GM04504 (cell line): ENCODE measurements at places on chromosomes 4 and X.

DNA sequence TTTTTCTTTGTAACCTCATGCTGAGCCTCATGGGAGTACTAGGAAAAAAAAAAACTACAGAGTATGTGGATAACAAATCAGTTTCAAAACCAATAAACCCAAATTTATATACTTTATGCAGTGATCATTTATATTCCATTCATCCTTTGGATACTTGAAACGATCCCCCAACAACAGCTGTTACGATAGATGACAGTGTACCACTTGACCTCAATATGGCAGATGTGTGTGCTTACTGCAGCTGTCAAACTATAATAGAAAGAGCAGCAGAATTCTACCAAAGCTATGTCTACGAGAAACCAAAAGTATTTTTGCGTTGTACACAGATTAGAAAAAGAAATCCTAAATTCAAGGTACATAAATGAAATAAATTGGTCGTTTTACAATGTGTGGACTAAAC, 337.8 kb downstream of the PDGFC start:
- no peak for DNase-seq

- no peak for DNase-seq
Observed at GRCh38 chr4:52550186-52550585, 108.9 kb downstream of the USP46 start.

GRCh38 chr4:62360156-62360545, 1160.0 kb downstream of the ADGRL3 start:
- DNase-seq: no peak

DNA sequence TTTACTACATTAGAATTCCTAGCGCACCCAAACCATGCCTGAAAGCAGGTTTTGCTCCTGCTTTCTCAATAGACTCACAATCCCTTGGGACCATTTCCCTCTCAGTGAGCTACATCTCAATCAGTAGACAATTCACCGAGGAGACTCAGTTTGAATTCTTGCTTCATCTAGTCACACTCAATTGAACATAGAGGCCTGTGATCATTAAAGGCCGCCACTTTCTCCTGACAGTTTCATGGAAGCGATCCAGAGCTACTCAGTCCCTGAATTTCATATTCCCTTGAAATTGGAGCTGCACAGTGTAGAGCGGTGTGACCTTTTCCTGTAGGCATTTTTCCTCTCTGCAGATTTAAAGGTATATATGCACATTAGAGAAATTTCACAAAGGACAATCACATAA, 193.9 kb upstream of the SPOCK3 start:
- no peak for DNase-seq

DNA sequence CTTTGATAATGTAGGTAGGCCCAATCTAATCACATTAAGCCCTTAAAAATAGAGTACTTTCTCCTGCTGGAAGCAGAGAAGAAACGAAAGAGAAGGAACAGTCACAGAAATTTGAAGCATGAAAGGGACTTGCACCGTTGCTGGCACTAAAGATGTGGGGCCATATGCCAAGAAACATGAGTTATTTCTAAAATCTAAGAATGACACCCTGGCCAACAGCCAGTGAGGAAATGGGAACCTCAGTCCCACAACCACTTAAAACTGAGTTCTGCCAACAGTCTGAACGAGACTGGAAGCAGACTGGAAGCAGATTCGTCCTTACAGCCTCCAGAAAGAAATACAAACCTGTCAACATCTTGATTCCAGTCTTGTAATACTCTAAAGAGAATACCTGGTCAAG, 70.1 kb downstream of the CENPC start:
- no peak for DNase-seq

GRCh38 chrX:11423362-11423818, 130.2 kb downstream of the AMELX start:
- DNase-seq: no peak

DNA sequence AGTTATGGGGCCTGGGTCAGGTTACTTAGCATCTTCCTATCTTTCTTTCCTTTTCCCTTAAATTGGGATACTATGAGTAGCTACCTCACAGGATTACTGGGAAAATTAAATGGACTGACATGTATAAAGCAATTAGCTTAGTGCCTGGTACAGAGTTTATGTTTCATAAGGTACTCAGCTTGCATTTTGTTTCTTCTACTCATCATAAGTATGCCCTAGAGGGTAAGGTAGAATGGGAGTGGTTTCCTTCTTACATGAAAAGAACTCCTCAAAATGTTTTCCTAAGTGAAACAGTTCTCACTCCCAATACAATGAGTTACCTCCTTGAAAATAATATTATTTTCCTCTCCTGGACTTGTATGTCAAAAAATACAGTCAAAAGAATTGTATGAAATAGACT, 75.7 kb downstream of the NPFFR2 start:
- no peak for DNase-seq

DNA sequence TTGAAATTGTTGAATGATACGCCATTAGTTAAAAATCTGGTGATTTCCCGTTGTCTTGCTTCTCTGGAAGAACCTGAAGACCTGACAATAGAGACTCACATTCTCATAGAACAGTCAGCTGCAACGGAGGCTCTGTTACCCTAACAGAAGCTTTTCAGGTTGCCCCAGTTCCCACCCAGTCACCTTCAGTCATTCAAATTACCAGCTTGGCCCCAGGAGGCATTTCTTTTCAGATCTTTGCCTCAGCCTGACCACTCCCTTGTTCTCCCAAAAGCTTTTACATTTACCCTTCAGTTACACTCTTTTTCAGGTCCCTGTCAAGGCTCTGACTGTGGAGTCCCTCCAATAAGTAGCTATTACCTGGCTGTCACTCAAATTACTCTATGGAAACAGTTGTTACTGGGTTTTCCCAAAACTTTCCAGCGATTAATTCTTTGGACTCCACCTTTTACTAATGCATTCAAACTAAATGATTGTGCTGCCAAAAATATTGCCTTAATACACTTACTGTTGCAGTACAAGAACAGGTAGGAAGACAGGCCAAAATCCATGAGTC, 162.2 kb upstream of the FTHL17 start:
- no peak for DNase-seq

DNA sequence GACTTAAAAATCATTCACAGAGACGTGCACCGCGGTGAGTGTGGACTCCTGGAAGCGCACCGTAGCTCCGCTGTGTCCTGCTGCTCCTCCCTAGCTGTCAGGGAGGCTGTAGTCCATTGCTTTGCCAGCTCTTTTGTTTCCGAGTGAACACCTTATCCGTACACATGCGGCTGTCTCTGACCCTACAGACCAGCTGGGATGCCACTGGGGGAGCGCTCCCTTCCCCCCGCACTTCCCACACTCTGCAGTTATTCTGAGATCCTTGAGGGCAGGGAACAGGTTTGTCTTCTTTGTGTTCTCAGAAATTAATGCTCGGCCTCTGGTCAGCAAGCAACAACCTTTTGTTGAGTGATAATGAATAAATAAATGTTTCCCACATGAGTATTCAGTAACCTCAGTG, 33.7 kb upstream of the MSANTD1 start:
- DNase-seq: no peak

GRCh38 chr4:42489095-42489494, 91.8 kb downstream of the SHISA3 start:
- no peak for DNase-seq

DNA sequence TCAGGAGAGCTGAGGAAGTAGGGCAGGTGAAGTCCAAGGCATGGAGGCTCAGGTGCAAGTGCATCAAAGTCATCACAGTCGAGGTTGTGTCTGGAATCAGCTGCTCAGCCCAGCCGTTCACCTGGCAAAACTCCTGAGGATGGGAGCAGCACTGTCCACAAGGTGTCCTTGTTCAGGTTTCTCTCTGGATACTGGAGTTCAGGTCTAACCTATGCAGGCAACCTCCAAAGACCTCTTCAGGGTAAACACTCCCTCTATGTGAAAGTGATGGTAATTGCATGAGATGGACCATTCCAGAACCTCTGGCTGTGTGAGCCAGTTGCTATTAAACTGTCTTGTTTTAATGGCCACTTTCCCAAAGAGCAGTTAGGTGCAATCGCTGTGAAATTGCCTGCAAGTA, 120.2 kb upstream of the PSAPL1 start:
- DNase-seq: no peak
